ENCODE measurements at places on chromosomes 2 and 18.

DNA sequence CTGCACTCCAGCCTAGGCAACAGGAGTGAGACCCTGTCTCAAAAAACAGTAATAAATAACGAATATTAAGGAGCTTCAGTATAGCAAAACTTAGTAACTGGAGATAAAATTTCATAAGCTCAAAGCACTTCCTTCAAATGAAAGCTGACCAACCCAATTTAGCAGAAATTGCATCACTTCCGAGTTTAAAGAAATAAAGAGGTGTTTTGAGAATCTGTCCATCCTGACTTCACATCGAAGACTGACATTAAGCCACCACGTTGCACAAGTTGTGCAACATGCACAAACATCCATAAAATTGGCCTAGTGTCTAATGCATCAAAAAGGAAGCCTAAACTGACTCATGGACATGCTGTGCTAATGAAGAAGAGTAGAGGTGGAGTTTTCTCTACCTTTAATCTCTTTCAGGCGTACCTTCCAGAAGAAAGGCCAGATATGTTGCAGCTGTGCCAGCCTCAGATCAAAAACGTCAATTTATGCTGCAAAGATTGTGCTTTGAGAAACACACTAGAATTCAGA, 7.7 kb upstream of the DSG3 start:
- no peak for DNase-seq

DNA sequence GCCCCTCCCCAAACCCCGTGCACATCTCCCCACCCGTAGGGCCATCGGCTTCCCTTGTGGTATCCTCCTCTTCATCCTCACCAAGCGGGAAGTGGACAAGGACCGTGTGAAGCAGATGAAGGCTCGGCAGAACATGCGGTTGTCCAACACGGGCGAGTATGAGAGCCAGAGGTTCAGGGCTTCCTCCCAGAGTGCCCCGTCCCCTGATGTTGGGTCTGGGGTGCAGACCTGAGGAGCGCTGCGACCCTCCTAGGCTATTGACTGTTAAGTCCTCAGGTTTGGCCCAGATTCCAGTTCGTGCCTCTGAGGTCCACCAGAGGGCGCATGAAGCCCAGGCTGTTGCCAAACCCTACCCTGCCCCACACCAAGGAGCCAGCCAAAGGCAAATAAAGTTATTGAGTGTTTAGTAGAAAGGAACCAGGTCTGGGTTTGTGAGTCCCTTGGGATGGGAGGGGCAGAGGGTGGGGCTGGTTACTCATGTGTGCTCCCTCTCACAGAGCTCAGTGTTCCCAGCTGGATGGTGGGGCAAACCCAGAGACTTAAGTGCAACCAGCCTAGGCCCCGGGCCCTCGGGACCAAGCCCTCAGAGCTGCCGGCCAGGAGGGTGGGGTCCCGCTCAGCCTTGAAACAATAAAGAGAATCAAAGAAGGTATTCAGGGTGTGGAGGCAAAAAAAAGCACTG, 2.4 kb downstream of the PNKD start:
- DNase-seq, result peak; percentile 64

- no peak for DNase-seq
Observed at GRCh38 chr2:175626796-175627195, 375.3 kb downstream of the LNPK start.

DNA sequence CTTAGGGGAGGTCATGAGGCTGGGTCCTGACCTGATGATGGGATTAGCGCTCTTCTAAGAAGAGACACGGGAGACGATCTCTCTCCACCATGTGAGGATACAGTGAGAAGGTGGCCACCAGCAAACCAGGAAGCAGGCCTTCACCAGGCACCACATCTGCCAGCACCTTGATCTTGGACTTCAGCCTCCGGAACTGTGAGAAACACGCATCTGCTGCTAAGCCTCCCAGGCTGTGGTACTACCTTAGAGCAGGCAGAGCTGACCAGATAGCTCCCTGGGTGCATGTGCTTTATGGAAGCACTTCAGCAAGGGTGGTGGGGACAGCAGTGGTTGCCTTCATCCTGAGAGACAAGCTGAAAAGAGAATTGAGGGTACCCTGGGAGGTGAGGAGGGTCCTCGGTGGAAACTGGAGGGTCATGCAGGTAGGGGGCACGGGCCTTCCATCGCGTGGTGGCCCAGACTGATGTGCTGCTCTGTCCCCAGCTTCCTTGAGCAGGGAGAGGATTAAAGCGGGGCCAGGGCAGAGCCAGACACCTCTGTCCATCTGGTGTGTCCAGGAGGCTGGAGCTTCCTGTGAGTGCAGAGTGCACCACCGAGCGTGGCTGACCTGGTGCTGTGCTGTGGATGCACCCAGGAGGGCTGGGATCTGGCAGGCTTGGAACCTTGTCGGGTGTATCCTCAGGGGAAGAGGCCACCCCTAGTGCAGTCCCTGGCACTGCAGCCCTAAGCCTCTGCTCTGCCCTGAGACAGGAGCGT, 42.9 kb upstream of the HS6ST1 start:
- DNase-seq, result no peak

GRCh38 chr2:121350402-121350775, 65.4 kb upstream of the TFCP2L1 start:
- DNase-seq, result no peak

GRCh38 chr2:103962670-103963069, 891.2 kb upstream of the POU3F3 start:
- no peak for DNase-seq

DNA sequence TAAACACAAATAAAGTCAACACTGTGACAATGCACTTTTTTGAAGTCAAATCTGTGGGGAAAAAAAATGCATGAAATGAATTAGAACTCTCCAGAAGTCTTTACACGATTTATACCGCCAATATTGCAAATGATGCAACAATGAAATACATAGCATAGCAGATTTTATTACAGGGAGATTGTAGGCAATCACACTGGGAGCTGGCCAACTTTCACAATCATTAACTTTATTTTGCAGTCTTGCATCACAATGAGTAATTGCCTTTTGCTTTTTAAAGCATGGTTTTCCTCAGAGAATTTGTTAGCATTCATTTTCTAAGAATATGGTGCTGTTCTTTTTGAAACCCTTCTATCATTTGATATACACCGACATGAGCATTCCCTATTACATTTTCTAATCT, 366.4 kb upstream of the FSIP2 start:
- DNase-seq, result no peak

DNA sequence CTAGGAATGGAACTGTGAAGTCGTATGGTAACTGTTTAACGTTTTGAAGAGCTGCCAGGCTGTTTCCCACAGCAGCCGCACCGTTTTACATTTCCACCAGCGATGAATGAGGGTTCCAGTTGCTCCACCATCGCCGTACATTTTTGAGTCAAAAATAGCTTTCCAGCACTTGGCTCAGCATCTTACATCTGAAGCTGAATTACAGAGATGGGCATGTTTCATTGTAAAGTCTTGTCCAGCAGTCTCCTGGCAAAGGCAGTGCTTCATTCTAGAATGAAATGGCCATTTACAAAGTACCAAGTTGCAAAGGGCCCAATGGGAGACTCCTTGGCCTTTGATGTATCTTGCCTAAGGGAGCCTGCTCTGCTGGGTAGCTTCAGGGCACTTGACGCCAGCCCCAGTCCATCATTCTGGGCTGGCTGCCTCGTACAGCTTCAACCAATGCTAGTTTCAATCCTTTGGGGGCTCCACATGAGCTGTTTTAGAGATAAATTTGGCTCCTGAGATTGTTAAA, 45.1 kb downstream of the ATIC start:
- DNase-seq, result no peak

DNA sequence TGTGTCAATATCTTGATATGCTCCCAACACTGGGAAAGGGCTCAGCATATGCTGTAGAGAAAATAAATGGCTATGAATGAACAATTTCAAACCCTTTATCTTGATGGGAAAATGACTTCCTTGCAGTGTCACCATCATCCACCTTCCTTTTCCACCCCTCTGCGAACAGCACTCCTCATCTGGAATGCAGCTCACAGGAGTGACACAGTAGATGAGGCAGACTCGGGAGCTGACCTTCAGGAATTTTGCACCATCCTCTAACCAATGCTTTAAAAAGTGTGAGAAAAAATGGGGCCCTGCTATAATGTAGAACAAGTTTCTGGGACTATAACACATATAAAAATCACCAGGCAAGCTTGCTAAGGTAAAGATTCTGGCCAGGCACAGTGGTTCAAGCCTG, 41.3 kb upstream of the YPEL5 start:
- no peak for DNase-seq

DNA sequence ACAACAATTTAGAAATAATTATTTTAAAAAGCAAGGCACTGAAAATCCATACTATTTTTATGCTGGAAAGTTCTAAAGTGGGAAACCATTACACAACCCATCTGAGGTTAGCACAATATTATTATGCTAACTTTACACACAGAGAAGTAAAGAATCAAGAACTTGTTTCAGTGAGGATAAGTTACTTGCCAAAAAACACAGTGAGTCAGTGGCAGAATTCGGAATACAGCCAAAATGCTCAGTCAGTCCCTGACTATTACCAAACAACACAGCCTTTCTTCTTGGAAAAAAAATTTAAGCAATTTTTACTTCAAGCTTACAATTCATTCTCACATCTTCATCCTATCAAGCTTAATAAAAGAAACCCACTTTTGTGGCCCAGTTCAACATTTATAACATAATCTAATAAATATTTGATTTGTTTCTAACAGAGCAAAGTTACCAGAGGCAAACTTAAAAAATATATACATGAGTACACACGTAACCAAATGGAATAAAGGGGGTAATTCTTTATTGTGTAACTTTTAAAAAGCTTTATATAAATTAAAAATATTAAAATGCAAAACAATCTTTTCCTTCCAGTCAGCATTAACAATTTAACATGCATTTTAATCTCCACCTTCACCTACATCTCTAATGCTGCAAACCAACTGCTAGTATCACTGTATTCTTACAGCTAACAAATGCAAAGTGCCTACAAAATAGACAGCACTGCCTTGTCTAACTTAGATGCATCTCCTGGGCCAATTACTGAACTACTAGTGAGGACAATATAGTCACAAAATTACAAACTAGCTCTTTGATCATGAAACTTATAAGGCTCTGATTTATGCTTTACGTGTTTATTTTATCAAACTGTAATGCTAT, 55.2 kb downstream of the CCDC88A start:
- DNase-seq, result no peak

DNA sequence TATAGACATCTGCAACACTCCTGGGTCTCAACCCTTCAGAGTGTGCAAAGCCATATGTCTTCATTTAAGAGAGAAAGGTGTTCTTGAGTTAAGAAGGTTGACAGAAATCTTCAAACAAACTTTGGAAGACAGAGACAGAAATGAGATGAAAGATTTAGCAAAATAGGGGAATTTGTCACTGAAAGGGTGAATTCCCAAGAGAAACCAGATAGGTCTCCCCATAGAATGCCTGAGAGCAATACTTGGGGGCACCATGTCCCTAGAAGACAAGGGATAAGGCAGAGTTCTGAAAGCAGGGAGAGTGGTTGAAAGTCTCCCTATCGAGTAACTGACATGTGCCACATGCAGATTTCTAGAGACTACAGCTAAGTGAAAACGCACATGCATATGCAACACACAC, 50.0 kb downstream of the AP1S3 start:
- DNase-seq, result no peak

- no peak for DNase-seq
Observed at GRCh38 chr2:45680351-45680967, 29.0 kb downstream of the PRKCE start.

DNA sequence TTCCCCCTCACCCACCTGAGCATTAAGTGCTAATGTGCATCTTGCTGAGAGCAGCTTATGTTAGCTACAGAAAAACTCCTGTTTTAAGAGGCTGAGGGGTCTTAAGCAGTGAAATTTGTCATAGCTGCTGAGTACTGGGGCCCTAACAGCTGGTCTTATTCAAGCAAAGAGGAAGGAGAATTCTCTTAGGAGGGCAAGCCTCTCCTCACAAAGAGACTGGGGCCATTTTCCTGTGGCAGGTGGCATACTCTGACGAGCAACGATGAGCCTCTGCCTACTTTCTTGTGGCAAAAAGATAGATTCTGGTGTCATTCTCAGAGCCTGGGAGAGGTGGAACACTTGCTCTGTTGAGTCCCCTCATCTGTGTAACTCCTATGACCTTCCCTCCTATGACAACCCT, 53.2 kb downstream of the SPRED2 start:
- no peak for DNase-seq

DNA sequence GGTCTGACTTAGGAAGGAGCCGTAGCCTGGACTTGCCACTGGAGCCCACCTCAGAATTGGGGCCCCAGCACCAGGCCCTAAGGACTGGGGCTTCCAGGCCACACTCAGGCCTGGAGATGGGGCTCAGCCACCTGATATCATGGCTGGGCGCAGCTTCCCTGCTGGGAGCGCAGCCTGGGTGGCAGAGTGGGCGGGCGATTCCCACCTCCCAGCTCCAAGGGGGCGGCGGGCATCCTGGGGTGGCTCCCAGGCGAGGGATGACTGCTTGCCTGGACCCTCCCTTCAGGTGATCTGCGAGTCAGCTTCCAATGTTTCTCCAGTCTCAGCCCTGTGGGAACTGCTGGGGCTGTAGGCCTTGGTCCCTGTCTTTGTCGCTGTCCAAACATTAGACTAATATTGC, 20.1 kb downstream of the GPR35 start:
- no peak for DNase-seq

- no peak for DNase-seq
Observed at GRCh38 chr2:201900362-201900761, 94.0 kb downstream of the CDK15 start.

- DNase-seq, result no peak
Observed at GRCh38 chr18:57741273-57741672, 61.8 kb downstream of the ATP8B1 start.

GRCh38 chr2:167490455-167490854, 602.2 kb downstream of the XIRP2 start:
- DNase-seq, result no peak

GRCh38 chr18:42024131-42024530, 69.1 kb downstream of the PIK3C3 start:
- no peak for DNase-seq

DNA sequence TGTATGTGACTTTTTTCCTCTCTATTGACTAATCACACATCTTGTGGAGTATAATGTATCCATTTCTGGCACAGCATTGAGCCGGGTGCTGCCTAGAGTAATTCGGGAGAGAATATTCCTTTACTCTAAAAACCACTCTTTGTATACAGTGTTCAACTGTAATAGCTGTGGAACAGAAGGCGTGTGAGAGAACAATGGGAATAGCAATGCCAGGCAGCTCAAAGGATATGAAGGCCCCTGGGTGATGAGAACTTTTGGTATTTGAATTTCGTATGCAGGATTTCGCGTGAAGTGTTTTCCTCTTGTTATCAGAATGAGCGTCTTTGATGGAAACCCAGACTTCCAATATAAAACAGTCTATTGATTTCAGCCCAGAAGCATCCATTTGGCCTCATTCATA, 84.6 kb upstream of the MAP3K20 start:
- DNase-seq, result no peak

DNA sequence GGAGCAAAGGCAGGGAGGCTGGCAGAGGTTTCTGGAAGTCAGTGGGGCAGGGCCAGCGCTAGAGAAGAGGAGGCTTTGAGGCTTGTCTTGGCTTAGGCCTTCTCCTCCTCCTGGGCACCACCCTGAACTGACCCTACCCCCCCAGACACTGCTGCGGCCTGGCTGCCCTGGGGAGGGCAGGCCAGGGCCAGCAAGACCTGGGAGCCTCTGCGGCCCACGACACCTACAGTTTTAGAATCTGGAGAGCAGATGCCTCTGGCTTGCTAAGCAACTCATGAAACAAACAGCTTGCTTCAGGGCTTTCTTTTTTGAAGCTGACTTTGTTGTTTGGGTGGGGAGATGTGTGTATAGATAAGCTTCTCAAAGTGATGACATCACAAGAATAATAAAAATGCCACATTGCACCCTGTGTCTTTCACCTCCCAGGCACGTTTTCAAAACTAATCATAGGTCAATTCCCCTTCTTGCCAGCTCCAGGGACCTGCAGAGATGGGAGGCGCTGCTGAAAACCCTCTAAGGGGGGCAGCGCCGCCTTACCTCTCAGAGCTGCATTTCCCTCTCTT, 46.2 kb upstream of the SMAD7 start:
- DNase-seq, result no peak
